ENCODE measurements at places on chromosomes 4 and X.

DNA sequence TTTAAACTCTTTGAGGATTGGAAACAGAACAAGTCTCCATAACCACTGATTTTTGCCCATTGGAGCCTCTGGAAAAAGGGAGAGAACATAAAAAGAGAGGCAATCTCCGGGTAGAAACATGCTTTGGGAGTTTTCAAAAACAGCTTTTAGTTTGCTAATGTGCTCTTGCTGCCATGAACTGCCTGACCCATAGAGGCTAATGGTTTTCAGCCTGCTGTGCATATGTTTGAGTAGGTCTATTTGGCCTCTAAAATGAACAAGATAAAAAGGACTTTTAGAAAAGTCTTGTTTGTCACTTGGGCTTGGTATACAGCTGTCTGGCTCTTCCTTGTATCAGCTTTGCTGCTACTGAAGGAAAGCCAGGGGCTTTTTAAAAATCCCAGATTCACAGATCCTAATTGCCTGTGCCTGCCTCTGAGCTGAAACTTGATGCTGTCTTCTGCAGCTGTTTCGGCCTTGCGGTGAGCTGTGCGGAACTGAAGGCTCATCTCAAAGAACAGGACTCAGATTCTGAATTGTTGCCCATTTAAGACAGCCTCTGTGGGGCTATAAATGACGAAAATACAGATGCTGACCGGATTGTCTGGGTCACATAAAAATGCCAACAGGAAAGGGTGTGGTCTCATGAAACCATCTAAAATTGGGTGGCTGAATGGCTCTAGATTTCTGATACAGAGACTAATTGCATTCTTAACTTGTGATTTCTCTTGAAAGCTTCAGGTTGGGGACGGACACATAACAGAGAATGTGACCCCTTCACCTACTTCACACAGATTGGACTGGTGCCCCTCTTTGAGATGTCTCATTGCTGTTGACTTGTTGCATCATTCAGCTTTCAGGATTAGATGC is 18.4 kb upstream of the ZNF41 start:
- DNase-seq = no peak

DNA sequence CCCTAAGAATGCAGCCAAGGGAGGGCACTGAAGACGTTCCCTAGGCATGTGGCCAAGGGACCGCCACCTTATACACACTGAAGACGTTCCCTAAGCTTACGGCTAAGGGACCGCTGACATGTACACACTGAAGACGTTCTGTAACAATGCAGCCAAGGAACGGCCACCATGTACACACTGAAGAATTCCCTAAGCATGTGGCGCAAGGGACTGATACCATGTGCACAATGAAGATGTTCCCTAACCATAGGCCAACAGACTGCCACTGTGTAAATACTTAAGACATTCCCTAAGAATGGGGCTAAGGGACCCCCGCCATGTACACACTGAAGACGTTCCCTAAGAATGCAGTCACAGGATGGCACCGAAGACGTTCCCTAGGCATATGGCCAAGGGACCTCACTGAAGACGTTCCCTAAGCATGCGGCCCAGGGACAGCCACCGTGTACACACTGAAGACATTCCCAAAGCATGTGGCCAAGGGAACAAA is 36.1 kb downstream of the DHRSX start:
- no peak for DNase-seq

DNA sequence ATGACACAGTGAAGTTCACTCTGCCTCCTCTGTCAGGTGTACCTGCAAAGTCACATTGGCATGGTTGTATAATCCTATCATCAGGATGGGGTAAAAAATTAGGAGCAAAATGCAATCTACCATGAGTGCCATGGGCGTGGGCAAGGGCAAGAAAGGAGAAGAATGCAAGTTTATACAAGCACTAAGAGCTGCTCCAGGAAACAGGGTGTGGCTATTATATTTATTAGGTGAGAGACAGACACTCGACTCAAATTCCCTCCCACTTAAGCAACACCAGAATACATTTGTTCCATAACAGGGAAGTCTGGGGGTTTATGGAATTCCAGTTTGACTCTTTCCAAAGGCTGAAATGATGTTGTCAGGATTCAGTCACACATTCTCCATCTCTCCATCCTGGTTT is 378.8 kb downstream of the BCOR start:
- DNase-seq = no peak

DNA sequence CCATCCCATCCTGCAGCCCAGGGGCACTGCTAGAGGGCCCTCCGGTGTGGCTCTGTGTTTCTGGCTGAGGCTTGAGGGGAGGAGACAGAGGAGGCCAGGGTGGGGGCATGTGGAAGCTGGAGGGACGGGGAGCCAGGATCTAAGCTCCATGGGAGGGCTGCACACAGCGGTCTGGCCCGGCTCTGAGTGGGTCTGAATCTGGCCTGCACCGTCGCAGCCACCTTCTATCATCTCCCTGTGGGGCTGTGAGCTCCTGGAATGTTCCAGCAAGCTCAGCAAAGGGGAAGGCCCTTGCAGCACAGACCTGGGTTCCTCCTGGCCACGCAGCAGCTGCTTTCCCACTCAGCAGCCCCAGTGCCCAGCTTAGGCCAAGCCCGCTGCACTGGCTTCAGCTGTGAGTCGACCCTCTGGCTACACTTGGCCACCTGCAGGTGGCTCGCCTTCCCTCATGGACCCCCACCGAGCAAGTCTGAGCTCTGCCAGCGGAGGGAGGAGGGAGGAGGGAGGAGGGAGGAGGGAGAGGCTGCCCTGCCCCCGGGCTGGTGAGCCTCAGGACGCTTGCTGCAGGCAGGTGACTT is 5.3 kb downstream of the NKX1-1 start:
- no peak for DNase-seq

GRCh38 chr4:141130947-141131605 is 2.2 kb downstream of the RNF150 start:
- DNase-seq = no peak

GRCh38 chr4:162461952-162462351 is 298.2 kb upstream of the FSTL5 start:
- DNase-seq = no peak

GRCh38 chr4:183349673-183350072 is 27.4 kb upstream of the CLDN24 start:
- DNase-seq = no peak

DNA sequence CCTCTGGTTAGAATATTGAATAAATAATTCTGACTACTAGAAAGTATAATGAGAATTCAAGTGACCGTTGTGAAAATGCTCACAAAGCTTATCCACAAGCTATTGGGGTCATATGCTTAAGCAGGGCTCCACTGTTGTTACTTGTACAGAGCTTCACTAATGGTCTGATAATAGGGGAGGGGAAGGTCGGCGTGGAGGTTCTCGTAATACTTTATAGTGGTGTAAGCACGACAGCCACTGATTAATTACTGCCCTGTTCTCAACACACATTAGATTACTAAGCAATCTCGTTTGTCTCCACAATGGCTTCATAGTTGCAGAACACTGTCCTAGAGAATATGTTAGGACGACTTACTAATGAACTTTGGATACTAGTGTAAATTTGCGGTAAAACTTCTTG is 11.6 kb downstream of the UNC5C start:
- DNase-seq = no peak

GRCh38 chr4:52910115-52910514 is 48.0 kb downstream of the RASL11B start:
- DNase-seq = no peak

- no peak for DNase-seq
These were observed 188.8 kb downstream of the GPAT3 start for GRCh38 chr4:83724485-83725335.

DNA sequence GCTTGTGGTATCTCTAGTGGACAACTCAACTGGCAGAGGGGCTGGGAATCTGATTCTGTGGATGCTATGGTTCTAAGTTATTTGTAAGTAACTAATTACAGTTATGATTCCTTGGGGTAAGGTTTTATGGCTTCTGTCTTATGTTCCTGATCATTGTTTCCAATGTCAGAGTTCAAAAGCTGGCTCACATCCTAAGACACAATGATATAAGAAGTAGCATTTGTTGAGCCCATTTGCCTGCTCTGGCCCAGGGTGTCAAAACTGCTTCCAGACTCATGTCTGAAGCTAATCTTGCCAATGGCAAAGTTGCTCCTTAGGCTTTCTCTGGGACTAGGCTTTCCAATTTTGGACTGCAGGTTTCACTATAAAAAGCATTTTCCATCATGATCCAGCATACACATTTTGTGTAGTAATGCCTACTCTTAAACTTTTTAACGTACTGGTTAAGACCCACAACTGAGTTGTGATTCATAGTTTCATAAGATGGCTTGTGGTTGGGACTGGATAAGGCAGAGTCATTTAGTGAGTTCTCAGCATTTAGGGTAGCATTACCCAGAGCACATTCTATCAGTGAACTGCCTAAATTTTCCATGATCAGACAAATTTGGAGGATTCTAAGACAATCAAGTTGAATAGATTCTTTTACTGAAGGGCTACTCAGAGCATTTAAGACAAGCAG is 50.0 kb downstream of the CCNI start:
- DNase-seq = no peak

DNA sequence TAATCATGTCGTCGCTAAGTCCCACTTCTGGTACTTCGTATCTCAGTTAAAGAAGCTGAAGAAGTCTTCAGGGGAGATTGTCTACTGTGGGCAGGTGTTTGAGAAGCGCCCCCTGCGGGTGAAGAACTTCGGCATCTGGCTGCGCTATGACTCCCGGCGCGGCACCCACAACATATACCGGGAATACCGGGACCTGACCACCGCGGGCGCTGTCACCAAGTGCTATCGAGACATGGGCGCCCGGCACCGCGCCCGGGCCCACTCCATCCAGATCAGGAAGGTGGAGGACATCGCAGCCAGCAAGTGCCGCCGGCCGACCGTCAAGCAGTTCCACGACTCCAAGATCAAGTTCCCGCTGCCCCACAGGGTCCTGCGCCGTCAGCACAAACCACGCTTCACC is 11.3 kb downstream of the PNCK start:
- DNase-seq = peak; percentile 63

DNA sequence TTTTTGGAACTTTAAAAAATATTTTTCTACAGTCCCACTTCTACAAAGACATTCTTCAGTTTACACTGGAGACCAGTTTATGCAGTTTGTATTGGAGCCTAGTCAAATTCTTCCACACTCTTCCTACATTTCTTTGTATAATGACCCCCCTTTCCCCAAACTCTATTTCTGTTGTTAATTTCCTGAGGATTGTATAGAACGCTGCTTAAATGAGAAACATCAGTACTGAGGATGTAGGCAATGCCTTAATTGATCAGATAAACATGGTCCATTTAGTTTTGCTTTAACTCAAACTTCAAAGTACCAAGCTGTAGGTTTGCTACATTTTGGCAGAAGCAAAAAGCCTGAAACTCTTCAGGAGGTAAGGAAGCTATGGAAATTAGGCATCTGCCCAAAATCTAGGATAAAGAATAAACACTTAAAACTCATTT is 155.5 kb downstream of the SLC7A11 start:
- DNase-seq = no peak
